ENCODE measurements at places on chromosomes 12 and 14.

DNA sequence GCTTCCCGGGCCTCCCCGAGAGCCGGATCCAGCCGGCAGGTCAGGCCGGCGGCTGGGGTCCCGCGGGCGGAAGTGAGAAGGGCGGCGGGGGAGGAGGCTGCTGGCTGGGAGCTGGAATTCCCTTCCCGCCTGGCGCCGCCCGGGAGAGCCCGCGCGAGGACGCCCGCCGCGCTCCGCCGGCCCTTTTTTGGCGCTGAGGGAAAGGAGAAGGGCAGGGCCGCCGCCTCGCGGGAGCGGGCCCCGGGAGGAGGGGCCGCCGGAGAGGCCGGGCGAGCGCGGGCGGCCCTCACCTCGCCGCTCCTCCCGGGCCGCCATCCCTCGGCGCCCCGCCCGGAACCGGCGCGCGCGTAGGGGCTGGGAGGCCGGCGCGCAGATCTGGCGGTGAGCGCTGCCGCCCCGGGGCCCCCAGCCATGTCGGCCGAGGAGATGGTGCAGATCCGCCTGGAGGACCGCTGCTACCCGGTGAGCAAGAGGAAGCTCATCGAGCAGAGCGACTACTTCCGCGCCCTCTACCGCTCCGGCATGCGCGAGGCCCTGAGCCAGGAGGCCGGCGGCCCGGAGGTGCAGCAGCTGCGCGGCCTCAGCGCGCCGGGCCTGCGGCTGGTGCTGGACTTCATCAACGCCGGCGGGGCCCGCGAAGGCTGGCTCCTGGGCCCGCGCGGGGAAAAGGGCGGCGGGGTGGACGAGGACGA lies at the start of the genes KLHL42 and MANSC4:
Gene KLHL42, plus strand, starts transcription at position 314 of the 692 bp plus-strand sequence. Its CDS starts 98 bp downstream, at position 412.
Gene MANSC4, minus strand, starts transcription at position 317 of the 692 bp plus-strand sequence. CDS start 8,960 bp downstream, outside the sequence.
- H3K36me3 ChIP-seq, result peaks cover 4% of the 10 kb centered on the region
- DNase-seq, result peak; percentile 88
- H3K27me3 ChIP-seq, result no peaks in the 10 kb centered on the region
- H3K4me1 ChIP-seq, result peaks cover 34% of the 10 kb centered on the region

DNA sequence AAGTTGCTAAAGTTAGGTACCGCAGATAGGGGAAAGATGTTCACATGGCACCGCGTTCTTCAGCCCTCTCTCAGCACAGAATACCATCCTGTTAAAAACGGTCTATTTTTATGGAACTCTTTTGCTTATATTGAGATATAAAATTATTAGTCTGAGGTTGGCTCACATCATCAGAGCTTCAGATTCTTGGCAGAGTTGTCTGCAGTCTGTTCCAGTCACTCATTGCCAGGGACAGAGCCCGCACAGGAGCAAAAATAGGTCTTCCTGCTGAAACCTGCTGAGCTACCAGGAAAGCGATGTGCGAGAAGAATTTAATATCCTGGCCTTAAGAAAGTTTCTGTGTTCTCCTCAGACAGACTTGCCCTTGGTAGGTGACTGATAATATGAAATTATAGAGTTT lies 249.8 kb downstream of the VRK1 start:
- no peak for DNase-seq
- H3K27ac ChIP-seq, result no peak overlapping the region
- peaks cover 33% of the 10 kb centered on the region for H3K4me1 ChIP-seq
- no peaks in the 10 kb centered on the region for H3K36me3 ChIP-seq

DNA sequence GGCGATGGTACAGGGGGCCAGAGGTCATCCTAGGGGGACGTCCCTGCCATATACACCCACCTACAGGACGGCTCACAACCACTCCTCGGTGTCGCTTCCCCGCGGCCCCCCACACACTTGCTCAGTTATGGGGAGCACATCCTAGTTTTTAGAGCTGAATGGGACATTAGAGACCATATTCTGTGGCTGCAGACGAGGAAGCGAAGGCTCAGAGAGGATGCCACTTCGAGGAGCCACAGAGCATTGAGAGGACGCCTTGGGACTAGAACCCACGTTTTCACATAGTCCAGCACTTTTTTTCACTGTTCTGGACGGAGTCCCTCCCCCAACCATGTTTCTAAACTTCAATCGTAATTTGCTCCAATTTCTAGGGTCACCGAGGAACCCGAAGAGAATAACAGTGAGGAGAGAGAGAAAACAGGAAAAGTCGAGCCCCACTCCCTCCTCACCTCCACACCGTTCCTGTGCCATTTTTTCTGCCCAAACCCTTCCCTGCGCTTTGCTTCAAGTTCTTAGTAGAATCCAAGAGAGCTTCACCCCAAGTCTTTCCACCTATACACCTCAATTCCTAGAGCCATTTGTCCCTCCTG lies 641 bp upstream of the ASCL1 start:
- H3K27me3 ChIP-seq, result no peaks in the 10 kb centered on the region
- no peak for DNase-seq
- H3K4me1 ChIP-seq, result no peaks in the 10 kb centered on the region
- H3K27ac ChIP-seq, result no peak overlapping the region

GRCh38 chr12:124125203-124125871 lies 152.3 kb downstream of the ZNF664 start:
- no peak overlapping the region for H3K4me3 ChIP-seq
- no peaks in the 10 kb centered on the region for H3K36me3 ChIP-seq
- no peak for DNase-seq
- H3K27ac ChIP-seq, result no peak overlapping the region
- no peaks in the 10 kb centered on the region for H3K4me1 ChIP-seq

- no peak overlapping the region for H3K27ac ChIP-seq
- no peak overlapping the region for H3K4me3 ChIP-seq
- H3K27me3 ChIP-seq, result no peaks in the 10 kb centered on the region
- H3K4me1 ChIP-seq, result no peaks in the 10 kb centered on the region
Measured at GRCh38 chr12:32332446-32332845, 66.9 kb upstream of the FGD4 start.

DNA sequence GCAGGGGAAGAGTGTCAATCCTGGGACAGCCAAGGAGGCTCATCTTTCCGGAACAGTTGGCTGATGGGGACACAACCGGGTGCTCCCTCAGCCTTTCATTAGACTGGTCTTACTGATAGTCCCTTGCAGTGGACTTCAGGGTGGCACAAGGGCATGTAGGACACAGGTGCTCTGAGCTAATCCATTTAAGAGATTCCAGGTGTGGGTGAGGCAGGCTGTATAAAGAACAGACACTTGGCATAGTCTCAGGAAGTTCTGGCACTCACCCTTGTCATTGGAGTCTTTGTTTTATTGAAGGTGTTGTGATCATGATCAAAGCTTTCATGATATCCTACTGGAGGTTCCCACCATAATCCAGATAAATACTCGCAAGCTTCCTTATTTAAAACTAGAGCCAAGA lies 341.6 kb downstream of the EMP1 start:
- peaks cover 5% of the 10 kb centered on the region for H3K4me1 ChIP-seq
- DNase-seq, result no peak
- no peak overlapping the region for H3K4me3 ChIP-seq

All from Karpas-422 (cell line).